ENCODE measurements at places on chromosomes 5 and 9. TPM values are rescaled to one million over a fixed set of nuclear protein-coding genes. Genes with fewer than 3 reads are reported as not detected.

ZNF879 gene
- total RNA-seq, result 7.1 TPM

MEGF10 gene
- total RNA-seq, result under 0.01 TPM

GRCh38 chr5:60387051-60387440 lies 312.9 kb downstream of the DEPDC1B start:
- no peak overlapping the region for H3K4me3 ChIP-seq
- H3K4me1 ChIP-seq, result no peaks in the 10 kb centered on the region

GRCh38 chr5:127014573-127014972 lies 15.8 kb downstream of the MARCHF3 start:
- DNase-seq, result no peak
- H3K36me3 ChIP-seq, result no peaks in the 10 kb centered on the region
- no peak overlapping the region for H3K27ac ChIP-seq
- peaks cover 9% of the 10 kb centered on the region for H3K4me1 ChIP-seq

RLN2 gene
- not detected for total RNA-seq

C9orf153 gene
- total RNA-seq, result 0.51 TPM

GLT6D1 gene
- not detected for total RNA-seq
